ENCODE measurements at places on chromosomes 5 and 9.

- DNase-seq: peak; percentile 59
Observed at GRCh38 chr9:93207326-93207814, 23.4 kb downstream of the WNK2 start.

GRCh38 chr9:80078826-80079225 is 507.1 kb downstream of the TLE4 start:
- no peak for DNase-seq

GRCh38 chr5:179165421-179166170 is 105.4 kb downstream of the ZNF354C start:
- DNase-seq: no peak

DNA sequence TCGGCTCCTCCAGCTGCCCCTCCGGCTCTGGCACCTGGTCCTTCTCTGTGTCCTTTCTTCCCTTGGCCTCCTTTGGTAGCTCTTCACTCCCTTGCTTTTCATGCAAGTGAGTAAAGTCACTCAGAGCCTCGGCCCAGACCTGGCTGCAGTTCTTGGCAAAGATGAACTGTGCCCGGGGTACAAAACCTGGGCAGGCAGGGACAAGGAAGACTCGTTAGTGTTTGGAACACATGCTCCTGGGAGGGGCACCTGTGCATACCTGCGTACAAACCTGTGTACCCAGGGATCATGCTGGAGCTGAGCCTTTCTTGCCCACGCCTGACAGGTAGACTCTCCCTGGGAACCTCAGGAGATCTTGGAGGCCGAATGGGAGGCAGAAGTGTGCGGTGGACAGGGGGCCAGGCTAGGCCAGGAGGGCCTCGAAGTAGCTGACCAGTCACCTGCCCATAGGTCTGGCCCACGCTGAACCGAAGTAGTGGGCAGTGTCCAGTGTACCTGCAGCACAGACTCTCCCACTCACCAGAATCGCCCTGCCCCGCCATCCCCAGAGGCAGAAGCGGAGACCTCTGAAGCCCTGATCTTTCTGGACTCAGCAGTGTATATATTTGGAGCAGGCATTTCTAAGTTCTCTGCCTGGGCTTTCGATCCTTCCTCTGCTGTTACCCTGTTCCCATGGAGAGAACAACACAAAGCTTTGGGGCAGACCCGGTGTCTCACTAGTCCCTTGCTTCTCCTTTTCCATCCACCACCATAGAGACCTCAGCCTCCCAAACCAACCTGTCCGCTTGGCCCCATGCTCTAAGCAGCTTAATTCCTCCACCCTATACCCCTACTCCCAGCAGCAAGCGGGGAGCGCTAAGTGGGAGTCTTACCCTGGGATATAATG is 41.9 kb upstream of the TESK1 start:
- no peak for DNase-seq

GRCh38 chr5:109378095-109378494 is 31.7 kb downstream of the PJA2 start:
- DNase-seq: no peak

DNA sequence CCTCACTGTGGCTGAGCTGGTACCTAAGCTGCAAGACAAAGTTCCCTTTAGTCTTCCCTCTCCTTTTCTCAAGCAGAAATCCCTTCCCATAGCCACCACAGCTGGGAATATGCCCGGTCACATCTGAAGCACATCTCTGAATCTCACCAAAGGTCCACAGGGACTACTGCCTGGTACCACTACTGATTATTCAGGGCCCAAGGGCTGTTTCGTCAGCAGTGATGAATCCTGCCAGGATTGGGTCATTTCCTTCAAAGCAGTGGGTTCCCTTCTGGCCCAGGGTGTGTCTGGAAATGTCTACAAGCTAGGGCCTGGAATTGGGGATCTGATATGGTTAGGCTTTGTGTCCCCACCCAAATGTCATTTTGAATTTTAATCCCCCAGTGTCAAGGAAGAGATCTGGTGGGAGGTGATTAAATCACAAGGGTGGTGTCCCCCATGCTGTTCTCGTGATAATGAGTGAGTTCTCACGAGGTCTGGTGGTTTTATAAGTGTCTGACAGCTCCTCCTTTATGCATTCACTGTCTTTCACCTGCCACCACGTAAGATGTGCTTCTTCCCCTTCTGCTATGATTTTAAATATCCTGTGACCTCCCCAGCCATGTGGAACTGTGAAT is 83.2 kb upstream of the FST start:
- no peak for DNase-seq

- DNase-seq: no peak
Observed at GRCh38 chr9:14471041-14471440, 157.1 kb upstream of the NFIB start.

Data from urinary bladder (tissue), 4 donors.